ENCODE measurements at places on chromosomes 5 and 9. TPM values are rescaled to one million over a fixed set of nuclear protein-coding genes. Genes with fewer than 3 reads are reported as not detected.

The PCDHA4 gene
- 0.83 TPM for total RNA-seq

GRCh38 chr5:78533356-78533755 is 115.2 kb downstream of the LHFPL2 start:
- no peak overlapping the region for H3K27ac ChIP-seq
- no peak overlapping the region for H3K4me3 ChIP-seq
- DNase-seq = no peak
- H3K27me3 ChIP-seq = no peaks in the 10 kb centered on the region
- H3K36me3 ChIP-seq = no peaks in the 10 kb centered on the region
- peaks cover 3% of the 10 kb centered on the region for H3K4me1 ChIP-seq

GRCh38 chr9:82164159-82164558 is 175.6 kb downstream of the SPATA31D1 start:
- no peaks in the 10 kb centered on the region for H3K4me1 ChIP-seq
- H3K36me3 ChIP-seq = no peaks in the 10 kb centered on the region
- no peak overlapping the region for H3K4me3 ChIP-seq
- H3K27ac ChIP-seq = no peak overlapping the region
- no peaks in the 10 kb centered on the region for H3K27me3 ChIP-seq

DNA sequence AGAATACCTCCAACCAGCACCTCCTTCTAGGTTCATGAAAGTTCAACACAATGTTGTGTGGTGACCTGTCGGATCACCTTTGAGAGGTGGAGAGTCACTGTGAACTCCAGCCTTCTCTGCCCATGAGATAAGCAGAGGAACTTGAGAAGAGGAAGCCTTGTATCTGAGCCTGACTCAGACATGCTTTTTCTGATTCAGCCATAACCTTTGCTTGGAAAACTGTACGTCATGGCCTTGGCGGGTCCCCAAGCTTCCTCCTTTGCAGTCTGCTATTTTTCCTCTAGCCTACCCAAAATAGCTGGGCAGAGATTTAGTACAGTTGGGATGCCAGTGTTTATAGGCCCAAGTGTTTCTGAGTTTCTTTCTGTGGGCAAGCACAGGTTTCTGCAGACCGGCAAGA is 274.7 kb downstream of the CETN3 start:
- no peaks in the 10 kb centered on the region for H3K36me3 ChIP-seq
- H3K4me3 ChIP-seq = no peak overlapping the region
- no peaks in the 10 kb centered on the region for H3K27me3 ChIP-seq
- DNase-seq = peak; percentile 47

- H3K27me3 ChIP-seq = no peaks in the 10 kb centered on the region
- no peaks in the 10 kb centered on the region for H3K4me1 ChIP-seq
- H3K4me3 ChIP-seq = no peak overlapping the region
- no peak for DNase-seq
- no peaks in the 10 kb centered on the region for H3K36me3 ChIP-seq
Measured at GRCh38 chr5:41156739-41157138, 56.6 kb downstream of the C6 start.

The SLC34A3 gene
- not detected for total RNA-seq

DNA sequence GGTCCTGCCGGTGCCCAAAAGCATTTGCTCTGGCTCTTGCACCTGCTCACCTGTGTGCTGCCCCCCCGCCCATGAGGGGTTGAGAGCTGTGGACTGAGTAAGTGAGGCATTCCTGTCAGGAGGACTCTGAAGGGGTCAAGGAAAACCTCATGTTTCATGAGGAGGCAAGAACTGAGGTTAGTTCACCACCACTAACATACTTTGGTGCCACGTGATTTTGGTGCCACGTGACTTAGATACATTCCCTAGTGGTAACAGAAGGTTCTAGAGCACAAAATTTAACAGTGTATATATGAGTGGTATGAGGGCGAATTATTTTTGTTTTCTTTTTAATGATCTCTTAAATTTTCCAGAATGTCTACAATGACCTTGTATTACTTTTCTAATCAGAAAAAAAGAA is 6.3 kb upstream of the IL12B start:
- H3K36me3 ChIP-seq = no peaks in the 10 kb centered on the region
- no peak for DNase-seq
- no peak overlapping the region for H3K4me3 ChIP-seq
- H3K4me1 ChIP-seq = peaks cover 1% of the 10 kb centered on the region
- H3K27me3 ChIP-seq = no peaks in the 10 kb centered on the region

The SUSD3 gene
- 38.5 TPM for total RNA-seq

GRCh38 chr5:9845185-9845584 is 215.0 kb upstream of the TAS2R1 start:
- H3K4me1 ChIP-seq = no peaks in the 10 kb centered on the region
- H3K4me3 ChIP-seq = no peak overlapping the region
- DNase-seq = no peak
- no peaks in the 10 kb centered on the region for H3K36me3 ChIP-seq
- H3K27ac ChIP-seq = no peak overlapping the region
- no peaks in the 10 kb centered on the region for H3K27me3 ChIP-seq

The SLC4A9 gene
- not detected for total RNA-seq

DNA sequence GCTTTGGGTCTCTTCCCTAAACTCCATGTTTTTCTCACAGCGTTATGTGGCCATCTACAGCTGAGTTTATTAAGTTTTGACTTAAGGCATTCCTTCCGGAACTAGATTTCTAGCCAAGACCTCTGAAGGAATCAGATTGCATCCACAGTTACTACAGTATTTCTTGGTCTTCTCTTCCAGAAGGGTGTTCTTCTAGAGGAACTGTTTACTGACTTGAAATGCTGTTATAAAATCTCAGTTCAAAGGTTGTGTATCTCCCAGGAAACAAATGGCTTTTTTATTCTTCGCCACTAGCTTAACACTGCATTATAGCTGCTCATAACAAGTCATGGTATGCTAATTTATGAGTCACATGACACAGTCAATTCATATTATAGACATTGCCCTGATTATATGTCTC is 55.3 kb upstream of the RAD23B start:
- no peak overlapping the region for H3K4me3 ChIP-seq
- H3K36me3 ChIP-seq = no peaks in the 10 kb centered on the region
- H3K4me1 ChIP-seq = no peaks in the 10 kb centered on the region
- no peaks in the 10 kb centered on the region for H3K27me3 ChIP-seq

DNA sequence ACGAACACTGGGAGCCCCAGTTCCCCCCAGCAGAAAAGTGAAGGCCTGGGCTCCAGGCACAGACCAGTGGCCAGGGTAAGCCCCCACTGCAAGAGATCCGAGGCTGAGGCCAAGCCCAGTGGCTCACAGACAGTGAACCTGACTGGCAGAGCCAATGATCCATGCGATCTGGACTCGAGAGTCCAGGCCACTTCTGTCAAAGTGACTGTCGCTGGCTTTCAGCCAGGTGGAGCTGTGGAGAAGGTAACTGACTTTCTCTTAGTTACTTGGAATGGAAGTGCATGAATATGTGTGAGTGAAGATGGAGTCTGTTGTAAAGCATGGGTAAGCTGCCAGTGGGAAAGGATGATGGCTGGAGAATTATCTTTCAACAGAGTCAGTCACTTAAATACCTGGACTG is 99.7 kb downstream of the GOLPH3 start:
- DNase-seq = no peak
- no peaks in the 10 kb centered on the region for H3K27me3 ChIP-seq
- no peak overlapping the region for H3K4me3 ChIP-seq
- H3K27ac ChIP-seq = no peak overlapping the region
- H3K4me1 ChIP-seq = peaks cover 4% of the 10 kb centered on the region
- H3K36me3 ChIP-seq = no peaks in the 10 kb centered on the region

The HTR1A gene
- total RNA-seq = 0.40 TPM

GRCh38 chr5:155838394-155838793 is 488.6 kb upstream of the SGCD start:
- H3K27ac ChIP-seq = no peak overlapping the region

DNA sequence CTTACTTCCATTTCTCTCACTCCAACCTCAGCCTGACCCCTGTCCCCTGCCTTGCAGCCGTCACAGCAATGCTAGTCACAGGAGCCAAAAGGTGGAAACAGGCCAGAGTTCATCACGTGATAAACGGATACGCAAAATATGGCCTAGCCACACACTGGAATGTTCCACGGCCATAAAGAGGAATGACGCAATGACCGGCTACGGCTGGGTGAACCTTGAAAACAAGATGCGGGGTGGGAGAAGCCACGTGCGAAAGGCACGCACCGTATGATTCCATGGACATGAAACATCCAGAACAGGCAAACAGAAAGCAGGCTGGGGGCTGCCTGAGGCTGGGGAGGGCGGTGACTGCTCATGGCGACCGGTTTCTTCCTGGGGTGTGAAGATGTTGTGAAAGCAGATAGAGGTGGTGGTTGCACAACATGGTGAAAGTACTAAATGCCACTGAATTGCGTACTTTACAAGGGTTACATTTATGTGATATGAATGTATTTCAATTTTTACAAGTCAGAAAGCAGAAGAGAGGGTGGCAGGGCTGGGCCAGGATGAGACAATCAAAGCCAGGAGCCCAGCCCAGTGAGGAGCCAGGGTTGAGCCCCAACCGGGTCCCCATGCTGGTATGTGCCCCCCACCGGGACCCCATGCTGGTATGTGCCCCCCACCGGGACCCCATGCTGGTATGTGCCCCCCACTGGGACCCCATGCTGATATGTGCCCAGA is 117.8 kb upstream of the SARDH start:
- H3K27ac ChIP-seq = no peak overlapping the region
- DNase-seq = peak; percentile 33
- H3K36me3 ChIP-seq = no peaks in the 10 kb centered on the region
- H3K4me1 ChIP-seq = no peaks in the 10 kb centered on the region
- no peak overlapping the region for H3K4me3 ChIP-seq

- no peak overlapping the region for H3K27ac ChIP-seq
- no peaks in the 10 kb centered on the region for H3K4me1 ChIP-seq
- DNase-seq = no peak
- no peaks in the 10 kb centered on the region for H3K36me3 ChIP-seq
- no peaks in the 10 kb centered on the region for H3K27me3 ChIP-seq
Measured at GRCh38 chr9:133484671-133485437, 6.0 kb upstream of the SLC2A6 start.

The CTXN3 gene
- total RNA-seq = not detected

- H3K4me1 ChIP-seq = no peaks in the 10 kb centered on the region
- no peaks in the 10 kb centered on the region for H3K36me3 ChIP-seq
- DNase-seq = no peak
- no peaks in the 10 kb centered on the region for H3K27me3 ChIP-seq
- no peak overlapping the region for H3K4me3 ChIP-seq
- no peak overlapping the region for H3K27ac ChIP-seq
Measured at GRCh38 chr9:73179589-73179988, 27.9 kb downstream of the ANXA1 start.

The C6 gene
- 18.4 TPM for total RNA-seq

GRCh38 chr5:42689391-42689790 is 67.2 kb upstream of the CCDC152 start:
- no peak for DNase-seq
- H3K36me3 ChIP-seq = no peaks in the 10 kb centered on the region
- H3K4me3 ChIP-seq = no peak overlapping the region
- no peak overlapping the region for H3K27ac ChIP-seq

- no peaks in the 10 kb centered on the region for H3K36me3 ChIP-seq
- H3K27me3 ChIP-seq = no peaks in the 10 kb centered on the region
- no peaks in the 10 kb centered on the region for H3K4me1 ChIP-seq
- H3K27ac ChIP-seq = no peak within 1 kb of the TSS
Measured at GRCh38 chr5:180591311-180591887, at the start of gene SCGB3A1. TSS of gene SCGB3A1 (minus strand) at chr5:180591499. CDS start at chr5:180591462, 37 bp downstream.

The FOXD4L5 gene
- 0.22 TPM for total RNA-seq

The KCNV2 gene
- total RNA-seq = not detected

DNA sequence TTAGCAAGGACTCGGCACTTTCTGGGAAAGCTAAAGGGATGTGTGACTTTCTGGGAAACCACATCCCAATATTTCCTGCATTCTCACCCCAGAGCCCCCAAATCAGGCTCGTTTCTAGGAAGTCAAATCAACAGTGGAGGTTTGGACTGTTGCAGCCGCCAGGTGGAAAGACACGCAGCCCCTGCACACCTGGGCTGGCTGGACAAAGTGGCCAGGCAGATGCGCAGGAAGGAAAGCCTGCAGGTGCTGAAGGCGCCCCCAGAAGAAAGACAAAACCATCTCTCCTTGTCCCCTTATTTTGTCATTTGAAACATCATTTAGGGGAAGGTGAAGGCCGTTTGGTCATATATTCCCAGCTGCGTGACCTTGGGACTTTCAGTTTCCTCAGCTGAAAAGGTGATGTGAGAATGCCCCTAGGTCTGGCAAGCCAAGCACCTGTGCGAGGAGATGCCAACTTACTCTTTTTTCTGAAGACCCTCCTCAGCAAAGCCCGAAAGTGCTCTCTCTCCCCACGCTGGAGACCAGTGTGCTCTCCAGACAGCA is 97.9 kb upstream of the CPEB4 start:
- no peak overlapping the region for H3K27ac ChIP-seq
- no peak overlapping the region for H3K4me3 ChIP-seq
- H3K36me3 ChIP-seq = no peaks in the 10 kb centered on the region
- DNase-seq = no peak

The ARL15 gene
- 21.3 TPM for total RNA-seq

DNA sequence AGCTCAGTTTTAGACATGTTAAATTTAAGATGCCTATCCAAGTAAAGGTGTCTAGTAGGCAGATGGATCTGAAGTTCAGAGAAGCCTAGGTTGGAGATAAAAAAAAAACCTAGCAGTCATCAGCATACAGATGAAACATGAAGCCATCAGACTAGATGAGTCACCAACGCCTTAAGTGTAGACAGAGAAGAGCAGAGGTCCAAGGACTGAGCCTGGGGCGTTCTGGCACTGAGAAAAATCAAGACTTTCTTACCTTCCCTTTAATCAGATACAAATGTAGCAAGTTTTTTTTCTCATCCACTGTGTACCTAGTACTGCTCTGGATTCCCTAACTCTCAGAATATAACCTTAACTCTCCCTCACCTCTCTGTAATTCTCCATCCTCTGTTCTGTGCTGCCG is 97.3 kb downstream of the SIL1 start:
- no peak overlapping the region for H3K27ac ChIP-seq
- H3K27me3 ChIP-seq = no peaks in the 10 kb centered on the region
- no peaks in the 10 kb centered on the region for H3K36me3 ChIP-seq
- H3K4me1 ChIP-seq = peaks cover 10% of the 10 kb centered on the region

DNA sequence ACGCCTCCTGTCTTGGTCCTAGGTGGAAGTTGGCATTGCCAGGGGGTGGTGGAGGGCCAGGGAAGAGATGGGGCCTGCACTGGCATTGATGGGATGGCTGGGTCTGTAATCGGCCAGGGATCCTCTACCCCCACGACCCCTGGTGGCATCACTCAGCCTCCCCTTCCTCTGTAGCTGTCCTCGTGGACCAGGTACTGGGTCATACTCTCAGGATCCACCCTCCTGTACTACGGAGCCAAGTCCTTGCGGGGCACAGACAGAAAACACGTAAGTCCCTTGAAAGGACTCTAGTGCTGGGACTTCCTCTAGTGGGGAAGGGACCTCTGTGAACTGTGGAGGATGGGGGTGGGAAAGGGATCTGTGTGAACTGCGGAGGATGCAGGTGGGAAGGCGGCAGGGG is 52.1 kb upstream of the GARNL3 start:
- no peak overlapping the region for H3K27ac ChIP-seq
- no peak overlapping the region for H3K4me3 ChIP-seq
- H3K4me1 ChIP-seq = no peaks in the 10 kb centered on the region
- no peak for DNase-seq
- no peaks in the 10 kb centered on the region for H3K36me3 ChIP-seq
- no peaks in the 10 kb centered on the region for H3K27me3 ChIP-seq

The PCA3 gene
- not detected for total RNA-seq

The HK3 gene
- 9.9 TPM for total RNA-seq

- DNase-seq = no peak
- H3K4me1 ChIP-seq = no peaks in the 10 kb centered on the region
- no peak overlapping the region for H3K4me3 ChIP-seq
- no peaks in the 10 kb centered on the region for H3K27me3 ChIP-seq
Measured at GRCh38 chr9:136310273-136311030, 6.6 kb upstream of the CCDC187 start.

GRCh38 chr9:26369093-26369492 is 523.5 kb downstream of the CAAP1 start:
- H3K4me3 ChIP-seq = no peak overlapping the region
- no peaks in the 10 kb centered on the region for H3K36me3 ChIP-seq
- DNase-seq = no peak
- no peaks in the 10 kb centered on the region for H3K4me1 ChIP-seq
